ENCODE measurements at places on chromosomes 16 and 17.
A peak's percentile ranks its signal among the peaks of the same experiment; 100 is the strongest.

DNA sequence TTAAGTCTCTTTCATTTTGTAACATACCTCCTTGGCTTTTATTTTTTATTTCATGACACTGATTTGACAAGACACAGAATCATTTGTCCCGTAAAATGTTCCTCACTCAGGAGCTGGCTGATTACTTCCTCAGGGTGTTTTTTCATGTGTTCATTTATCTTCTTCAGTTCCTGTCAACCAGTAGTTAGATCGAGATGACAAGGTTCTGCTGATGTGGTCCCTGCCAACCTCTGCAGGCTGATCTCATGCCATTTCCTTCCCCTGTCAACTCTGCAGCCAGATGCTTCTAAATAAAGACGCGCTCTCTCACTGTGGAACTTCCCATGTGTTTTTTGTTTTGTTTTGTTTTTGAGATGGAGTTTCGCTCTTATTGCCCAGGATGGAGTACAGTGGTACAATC, 8.1 kb upstream of the CXCL16 start:
- DNase-seq: no peak

DNA sequence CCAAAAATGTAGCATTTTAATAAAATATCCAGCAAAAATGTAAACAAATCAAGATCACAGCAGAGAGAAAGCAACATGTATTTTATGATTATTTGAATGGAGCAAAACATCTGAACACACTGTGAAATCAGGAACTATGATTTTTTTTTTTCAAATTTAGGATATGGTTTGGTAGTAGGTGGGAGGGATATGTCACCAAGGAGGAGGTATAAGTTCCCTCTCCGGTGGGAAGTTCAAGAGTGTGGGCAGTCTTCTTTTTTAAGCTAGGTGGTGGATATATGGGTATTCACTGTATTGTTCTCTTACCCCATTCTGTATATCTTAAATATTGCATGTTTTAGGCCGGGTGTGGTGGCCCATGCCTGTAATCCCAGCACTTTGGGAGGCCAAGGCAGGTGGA, 10.2 kb downstream of the CDR2 start:
- no peak for DNase-seq

GRCh38 chr17:17763734-17764133, 73.1 kb downstream of the SREBF1 start:
- DNase-seq: no peak

DNA sequence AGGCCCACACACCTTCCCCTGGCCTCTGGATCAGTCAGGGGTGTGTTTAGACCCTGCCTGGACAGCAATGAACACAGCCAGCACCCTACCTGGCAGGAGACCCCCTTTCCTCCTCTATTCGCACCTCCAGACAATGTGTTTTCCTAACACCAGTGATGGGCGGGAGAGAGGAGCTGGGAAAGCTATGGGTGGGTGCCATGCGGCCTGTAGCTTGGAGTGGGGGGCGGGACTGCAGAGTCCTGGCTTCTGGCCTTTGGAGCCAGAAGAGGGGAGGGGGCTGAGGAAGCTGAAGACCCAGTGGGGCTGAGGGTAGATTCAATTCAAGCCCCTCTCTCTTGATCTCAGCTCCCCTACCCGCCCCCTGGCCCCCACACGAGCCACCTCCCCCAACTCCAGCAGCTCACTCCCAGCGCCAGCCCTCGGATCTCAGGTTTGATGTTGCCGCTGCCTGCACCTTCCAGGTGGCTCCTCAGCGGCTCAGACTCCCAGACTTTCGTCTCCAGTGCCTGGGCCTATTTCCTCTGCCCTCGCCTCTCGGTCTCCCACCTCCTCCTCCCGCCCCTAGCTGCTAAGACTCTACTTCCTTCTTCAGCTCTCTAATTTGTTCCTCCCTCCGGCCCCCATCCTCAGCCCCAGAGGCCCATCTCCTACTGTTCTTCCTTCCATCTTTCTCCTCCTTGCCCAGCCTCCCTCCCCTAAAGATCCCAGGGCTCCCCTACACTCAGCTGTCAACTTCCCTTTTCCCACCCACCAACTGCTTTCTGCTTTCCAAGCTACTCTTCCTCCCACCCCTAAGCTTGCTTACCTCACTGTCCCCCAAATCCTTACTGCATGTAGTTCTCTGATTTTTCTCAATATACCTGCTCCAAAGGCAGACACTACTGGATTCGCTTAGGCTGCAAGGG, 6.8 kb upstream of the SP6 start:
- DNase-seq: no peak

DNA sequence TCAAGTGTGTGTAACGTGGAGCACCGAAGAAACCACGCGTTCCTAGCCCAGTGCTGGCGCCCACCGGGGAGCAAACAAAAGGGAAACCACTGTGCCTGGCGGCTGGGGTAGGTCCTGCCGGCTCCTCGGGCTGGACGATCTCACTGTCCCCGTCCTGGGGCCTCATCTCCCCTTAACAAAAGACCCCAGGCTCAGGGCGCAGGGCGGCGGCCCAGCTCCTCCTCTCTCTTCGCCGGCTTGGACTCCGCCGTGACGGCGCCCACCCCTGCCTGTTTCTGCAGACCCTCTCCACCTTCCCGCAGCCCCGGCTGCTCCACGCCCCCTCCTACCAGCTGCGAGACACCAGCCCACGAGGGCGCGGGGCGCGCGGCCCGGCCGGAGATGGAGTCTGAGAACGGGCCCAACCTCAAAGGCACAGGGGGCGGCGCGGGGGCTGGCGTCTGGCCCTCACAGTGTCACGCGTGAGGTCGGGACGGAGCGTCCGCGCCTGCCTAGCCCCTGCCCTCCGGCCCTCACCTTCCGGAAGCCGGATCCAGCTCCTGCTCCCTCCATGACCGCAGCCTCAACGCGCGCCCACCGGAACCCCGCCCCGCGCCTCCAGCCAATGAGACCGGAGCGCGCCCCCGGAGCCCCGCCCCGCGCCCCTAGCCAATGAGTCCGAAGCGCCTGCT, at the start of gene CENPX:
CENPX (minus strand) TSS at position 569 of the 671 bp plus-strand sequence; CDS start at position 552, 17 bp downstream.
- no peak for DNase-seq

DNA sequence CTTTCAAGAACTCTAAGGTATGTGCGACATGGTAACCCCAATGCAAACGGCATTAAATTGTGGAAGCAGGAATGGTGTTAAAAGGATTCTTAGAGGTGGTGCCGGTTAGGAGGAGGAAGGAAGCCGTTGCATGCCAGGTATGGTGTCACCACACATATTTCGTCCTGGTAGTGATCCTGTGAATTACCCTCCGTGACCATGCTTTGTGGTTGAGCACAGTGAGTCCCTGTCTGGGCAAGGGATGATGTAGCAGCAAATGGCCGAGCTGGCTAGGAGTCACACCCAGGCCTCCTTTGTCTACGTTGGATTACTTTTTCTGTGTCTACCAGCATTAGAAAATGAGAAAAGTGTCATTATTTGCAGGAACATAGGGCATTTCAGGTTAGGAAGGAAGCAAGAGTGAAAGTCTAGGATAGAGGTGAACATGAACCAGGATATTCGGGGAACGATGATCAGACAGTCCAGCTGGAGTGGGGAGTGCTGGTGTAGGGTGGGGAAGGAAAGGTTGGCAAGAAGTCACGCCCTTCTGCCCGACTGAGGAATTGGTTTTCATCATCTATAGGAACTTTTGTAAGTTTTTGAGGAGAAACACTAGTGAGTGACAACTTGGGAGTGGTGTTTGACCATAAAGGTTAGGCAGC, 123.5 kb downstream of the PRKCA start:
- no peak for DNase-seq

DNA sequence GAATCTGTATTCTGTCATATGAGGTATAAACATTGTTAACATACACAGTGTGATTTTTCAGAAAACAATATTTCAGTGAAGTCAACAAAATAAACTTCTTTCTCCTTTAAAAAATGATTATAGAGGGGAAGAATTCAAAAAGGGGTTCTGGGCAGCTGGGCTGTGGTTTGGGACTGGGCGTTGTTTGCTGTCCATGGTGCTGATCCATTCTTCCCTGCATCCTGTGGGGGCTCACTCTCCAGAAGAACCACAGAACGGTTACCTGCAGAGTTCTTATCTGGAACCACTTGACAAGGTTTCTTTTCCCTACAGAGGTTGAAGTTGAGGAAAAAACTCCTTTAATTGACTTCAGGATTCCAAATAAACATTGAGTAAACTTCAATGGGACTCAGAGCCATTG, 1091.0 kb downstream of the CDH8 start:
- no peak for DNase-seq

DNA sequence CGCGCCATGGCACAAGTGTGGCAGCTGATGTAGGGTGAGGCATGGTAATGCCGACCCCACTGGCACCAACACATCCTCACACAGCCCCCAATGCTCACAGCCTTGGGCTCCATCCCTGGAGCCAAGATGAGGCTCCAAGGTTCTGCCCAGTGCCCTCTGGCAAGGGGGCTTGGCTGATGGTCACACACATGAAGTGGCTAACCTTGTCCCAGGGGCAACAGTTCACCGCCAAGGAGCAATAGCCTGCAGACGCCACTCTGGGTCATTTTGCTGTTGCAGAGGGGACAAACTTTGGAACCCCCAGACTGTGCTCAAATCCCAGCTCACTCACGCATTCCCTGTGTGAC, 26.8 kb downstream of the TNFRSF13B start:
- no peak for DNase-seq

DNA sequence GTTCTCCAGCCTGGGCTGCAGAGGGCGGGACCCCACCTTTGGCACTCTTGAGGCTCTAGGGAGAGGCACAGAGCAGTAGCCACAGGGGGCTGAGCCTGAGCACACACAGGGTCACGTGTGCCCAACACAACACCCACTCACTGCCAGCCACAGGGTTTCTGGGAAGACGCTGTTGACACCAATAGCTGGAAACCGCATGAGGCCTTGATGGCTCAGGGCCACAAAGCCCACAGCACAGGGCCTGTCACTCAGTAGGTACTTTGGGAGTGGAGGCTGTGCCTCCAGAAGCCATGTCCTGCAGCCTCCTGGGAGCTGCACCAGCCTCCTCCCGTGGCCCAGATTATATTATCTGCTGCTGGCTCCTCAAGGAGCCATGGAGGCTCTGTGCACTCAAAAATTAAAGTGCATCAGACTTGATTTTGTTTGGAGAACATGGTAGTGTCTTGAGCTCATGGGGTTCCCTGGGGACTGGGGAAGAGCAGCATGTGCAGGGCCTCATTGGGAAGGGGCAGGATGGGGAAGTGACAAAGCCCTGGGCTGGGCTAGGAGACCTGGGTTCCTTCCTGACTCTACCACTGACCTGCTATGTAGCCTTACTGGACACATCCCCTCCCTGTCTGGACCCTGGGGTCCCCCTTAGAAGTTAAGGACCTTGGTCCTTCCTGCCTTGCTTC, 12.5 kb upstream of the SREBF1 start:
- DNase-seq: peak; percentile 81

DNA sequence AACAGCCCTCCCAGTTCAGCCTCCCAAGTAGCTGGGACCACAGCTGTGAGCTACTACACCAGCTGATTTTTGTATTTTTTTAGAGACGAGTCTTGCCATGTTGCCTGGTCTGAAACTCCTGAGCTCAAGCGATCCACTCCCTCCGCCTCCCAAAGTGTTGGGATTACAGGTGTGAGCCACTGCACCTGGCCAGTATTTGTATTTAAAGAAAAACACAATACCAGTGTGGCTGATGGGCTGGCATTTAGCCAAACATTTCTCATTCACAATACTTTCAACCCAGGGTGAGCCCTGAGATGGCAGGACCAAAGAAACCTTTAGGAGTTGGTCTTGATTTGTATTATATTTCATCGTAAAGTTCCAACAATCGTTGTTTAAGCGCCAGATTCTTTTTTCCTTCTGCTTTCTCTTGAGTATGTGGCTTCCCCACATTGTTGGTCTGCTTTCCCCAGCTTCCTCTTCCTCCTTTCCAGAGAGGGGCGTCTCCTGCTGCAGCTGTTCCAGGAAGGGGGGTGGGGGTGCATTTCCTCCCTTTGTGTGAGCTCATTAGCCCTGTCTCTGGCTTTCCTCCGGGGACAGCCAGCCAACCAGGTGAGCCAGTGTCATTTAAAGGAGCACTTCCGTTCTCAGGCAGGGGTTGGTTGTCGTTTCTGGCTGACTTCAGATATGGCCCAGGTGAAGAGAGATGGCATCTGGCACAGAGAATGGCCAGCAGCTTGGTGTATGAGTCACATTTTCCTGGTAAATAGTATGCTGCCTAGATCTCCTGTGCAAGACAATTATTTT, 79.9 kb downstream of the GPRC5B start:
- no peak for DNase-seq

- no peak for DNase-seq
These were observed 16.0 kb upstream of the CCL17 start for GRCh38 chr16:57388359-57389086.

GRCh38 chr16:75244225-75244809, 7.1 kb downstream of the BCAR1 start:
- peak; percentile 65 for DNase-seq

DNA sequence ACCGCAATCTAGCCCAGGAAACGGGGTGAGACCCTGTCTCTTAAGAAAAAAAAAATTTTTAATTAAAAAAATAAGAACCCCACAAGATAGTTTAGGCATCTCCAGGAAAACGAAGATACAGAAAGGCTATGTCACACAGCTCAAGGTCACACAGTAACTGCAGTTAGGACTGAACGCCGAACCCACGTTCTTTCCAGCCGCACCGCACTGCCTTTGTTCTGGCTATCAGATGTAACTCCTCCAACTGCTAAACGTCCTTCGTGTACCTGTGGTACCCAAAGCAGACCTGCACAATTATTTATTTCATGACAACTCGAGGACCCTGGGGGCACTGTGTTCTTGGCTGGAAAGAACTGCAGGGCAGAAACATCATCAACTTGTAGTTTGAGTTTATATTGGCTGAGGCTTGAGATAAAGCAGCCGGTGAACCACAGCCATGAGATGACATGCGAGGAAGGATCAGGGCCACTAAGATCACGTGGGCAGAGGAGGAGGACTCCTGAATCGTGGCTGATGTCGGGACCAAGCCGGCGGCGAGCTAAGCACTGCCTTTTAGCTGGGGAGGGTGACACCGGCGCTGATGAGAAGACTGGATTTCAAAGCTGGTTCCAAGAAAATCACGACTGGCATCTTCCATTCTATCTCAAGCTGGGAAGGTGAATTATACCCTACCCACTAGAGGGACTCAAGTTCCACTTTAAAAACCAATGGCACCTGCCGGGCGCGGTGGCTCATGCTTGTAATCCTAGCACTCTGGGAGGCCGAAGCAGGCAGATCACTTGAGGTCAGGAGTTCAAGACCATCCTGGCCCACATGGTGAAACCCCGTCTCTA, 20.7 kb upstream of the MNT start:
- DNase-seq: no peak

- DNase-seq: no peak
These were observed at the start of gene SYNGR2 for GRCh38 chr17:78168242-78168902. SYNGR2 (plus strand) TSS chr17:78168581; CDS start chr17:78168617, 36 bp downstream.

GRCh38 chr17:32622540-32622939, 135.7 kb downstream of the CDK5R1 start:
- DNase-seq: no peak

GRCh38 chr17:28554565-28554964, 2.1 kb upstream of the UNC119 start:
- DNase-seq: peak; percentile 11

- no peak for DNase-seq
These were observed 156.1 kb upstream of the CDH13 start for GRCh38 chr16:82470620-82471152.

- DNase-seq: peak; percentile 63
These were observed 167.3 kb upstream of the CDH5 start for GRCh38 chr16:66199189-66199588.

Data from fibroblast of the aortic adventitia (primary cell).